Coronary artery (tissue), 2 donors: ENCODE measurements at places on chromosomes 3 and 15.

GRCh38 chr3:86618706-86619105, 372.2 kb downstream of the VGLL3 start:
- no peak for DNase-seq

DNA sequence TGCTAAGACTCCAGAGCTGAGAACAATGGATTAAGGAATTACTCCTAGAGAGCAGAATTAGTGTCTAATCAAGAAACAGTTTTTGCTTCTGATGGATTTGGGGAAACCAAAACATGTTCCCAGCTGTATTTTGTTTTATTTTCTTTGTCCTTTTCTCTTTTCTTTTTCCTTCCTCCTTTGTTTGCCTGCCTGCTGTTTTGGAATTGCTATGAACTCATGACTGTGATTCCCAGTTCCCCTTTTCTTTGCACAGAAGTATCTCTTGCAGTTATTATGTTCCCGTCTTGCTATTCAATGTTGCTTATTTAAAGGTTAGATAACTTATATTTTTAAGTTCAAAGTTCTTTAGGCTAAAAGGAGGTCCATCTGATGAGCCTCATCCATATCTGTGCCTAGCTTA, 77.0 kb upstream of the GBE1 start:
- DNase-seq: no peak

DNA sequence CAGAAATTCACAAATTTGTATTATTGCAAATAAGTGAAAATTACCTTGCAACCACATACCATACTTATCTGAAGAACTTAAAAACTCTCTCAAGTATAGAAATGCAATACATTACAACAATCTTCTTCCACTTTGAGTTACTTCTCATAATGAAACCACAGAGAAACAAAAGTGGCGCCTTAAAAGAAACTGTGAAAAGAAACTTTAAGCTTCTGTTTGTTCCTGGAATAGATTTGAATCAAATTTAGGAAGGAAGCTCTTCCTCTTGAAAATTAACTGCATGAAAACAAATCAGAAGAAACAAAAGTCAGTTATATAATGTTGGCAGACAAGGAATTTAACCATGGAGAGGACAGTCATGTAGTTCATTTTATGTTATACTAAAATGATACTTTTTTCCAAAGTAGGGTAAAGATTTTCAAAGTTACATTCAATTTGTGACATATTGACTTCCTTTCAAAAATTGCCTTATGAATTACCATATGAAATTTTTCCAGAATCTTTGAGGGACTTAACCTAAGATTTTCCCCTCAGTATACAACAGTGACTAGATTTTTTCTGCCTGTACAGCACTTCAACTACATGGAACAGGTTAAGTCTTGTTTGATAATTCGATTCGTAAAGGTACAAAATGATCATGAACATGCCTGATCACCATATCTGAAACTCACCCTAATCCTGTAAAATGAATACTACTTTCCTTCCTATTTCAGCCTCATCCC, 57.6 kb upstream of the TNFSF10 start:
- DNase-seq: no peak

DNA sequence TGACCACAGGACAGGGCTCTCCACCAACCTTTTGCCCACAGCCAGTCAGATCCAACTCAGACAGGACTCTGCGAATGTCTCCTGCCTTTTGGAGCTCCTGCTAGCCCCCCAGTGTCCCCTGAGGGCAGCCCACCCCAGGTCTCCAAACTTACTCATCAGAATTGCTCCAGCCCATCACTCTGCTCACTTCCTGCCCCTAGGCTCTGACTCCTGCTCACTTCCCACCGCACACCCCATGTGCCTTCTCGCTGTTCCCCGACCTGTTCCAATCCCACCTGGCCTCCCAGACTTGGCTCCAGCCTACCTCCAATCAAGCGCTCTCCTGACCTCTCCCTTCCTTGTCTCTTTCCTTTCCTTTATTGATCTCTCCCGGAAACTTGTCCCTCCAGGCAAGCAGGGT, 5.9 kb upstream of the STRA6 start:
- DNase-seq: no peak

GRCh38 chr15:94070356-94071295, 160.7 kb upstream of the MCTP2 start:
- DNase-seq: no peak

DNA sequence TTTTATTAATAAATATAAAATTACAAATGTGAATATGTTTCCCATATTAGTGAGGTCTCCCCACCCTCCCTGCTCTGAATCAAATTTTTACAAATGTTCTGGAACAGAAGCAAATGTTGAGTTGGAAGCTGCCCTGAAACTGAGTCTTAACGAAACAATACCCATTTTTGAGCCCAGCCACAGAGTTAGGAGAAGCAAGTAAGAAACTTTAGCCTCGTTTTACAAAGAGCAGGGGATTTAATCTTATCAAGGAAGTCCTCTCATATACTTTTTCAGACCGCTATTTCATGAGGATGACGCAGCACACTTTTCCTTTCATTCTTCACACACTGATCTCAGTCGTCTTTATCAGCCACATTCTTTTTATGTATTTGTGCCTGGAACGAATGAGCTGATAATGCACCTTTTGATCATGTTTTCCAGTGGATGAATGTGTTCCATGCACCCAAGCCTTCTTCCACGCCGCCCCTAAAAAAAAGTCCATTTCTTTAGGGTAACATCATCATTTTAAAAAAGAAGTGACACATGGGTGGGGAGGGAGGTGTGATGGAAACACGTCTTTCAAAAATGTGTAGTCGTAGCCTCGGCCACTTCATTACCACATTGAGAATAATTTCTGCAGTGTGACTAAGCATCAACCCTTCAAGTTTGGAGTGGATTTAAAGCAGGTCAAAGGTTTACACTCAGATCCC, 48.1 kb downstream of the SETMAR start:
- DNase-seq: no peak
